ENCODE measurements at places on chromosomes 5 and 9. TPM values are rescaled to one million over a fixed set of nuclear protein-coding genes. Genes with fewer than 3 reads are reported as not detected.

- DNase-seq: no peak
Measured at GRCh38 chr9:133869674-133870405, 122.3 kb downstream of the VAV2 start.

GRCh38 chr5:34843497-34843896, 4.5 kb downstream of the TTC23L start:
- no peak for DNase-seq

The PIP5KL1 gene
- total RNA-seq: 3.5 TPM

The SPINK4 gene
- total RNA-seq: not detected

- DNase-seq: peak; percentile 86
Measured at GRCh38 chr5:132962429-132963021, 909 bp downstream of the AFF4 start.
